Cerebellum (tissue), 4 donors: ENCODE measurements at places on chromosomes 2 and 18.
A peak's percentile ranks its signal among the peaks of the same experiment; 100 is the strongest.

GRCh38 chr2:64837116-64837731, 152.0 kb upstream of the SLC1A4 start:
- no peak for DNase-seq

DNA sequence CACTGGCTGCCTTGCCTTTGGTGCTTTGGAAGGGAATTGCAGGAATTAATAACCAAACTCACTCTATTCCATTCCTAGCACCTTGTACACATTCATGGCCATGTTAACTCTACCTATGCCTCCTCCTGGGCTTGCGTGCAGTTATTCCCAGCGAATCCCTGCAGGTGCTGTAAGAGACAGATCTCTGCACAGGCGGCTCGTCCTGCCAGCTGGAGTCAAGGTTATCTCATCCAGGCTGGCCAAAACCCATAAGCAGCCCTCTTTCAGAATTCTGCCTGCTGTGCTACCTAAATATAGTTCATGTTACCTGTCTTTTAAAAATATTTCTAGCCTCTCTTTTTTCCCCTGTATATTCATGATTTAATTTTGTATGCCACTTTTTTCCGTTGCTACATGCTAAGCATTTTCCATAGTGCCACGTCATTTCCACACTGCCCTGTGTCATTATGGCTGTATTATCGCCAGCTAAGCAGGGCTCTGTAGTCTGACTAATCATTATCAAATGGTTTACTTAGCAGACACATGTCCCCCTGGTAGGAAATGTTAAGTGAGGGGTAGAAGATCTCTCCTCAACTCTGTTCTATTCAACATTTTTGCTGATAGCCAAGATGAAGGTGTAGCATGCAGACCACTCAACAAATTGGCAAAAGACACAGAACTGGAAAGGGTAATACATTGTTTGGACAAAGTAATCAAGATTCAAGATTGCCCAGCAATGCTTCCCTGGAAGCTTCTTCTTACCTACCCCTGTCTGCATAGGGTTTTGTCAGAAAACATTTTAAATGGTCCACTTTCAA, 79.7 kb upstream of the TAF1B start:
- DNase-seq, result peak; percentile 78

DNA sequence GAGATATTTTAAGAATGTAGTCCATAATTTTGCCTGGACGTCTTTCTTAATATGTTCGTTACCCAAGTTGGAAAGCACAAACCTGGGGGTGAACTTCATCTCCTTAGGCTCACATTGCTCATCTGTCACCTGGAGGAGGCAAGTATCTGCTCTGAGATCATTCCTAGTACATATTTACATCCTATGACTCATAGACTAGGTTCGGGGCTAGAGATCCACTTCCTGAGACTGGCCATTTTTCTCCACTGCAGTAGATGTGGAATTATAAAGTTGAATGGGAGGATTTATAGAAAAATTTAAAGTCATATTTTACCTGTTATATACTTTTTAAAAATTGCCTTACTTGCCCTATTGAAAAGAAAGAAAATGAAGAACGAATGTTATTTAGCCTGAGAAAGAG, 77.5 kb upstream of the PROKR1 start:
- DNase-seq, result no peak

GRCh38 chr2:28291811-28292440, 100.7 kb upstream of the FOSL2 start:
- no peak for DNase-seq

DNA sequence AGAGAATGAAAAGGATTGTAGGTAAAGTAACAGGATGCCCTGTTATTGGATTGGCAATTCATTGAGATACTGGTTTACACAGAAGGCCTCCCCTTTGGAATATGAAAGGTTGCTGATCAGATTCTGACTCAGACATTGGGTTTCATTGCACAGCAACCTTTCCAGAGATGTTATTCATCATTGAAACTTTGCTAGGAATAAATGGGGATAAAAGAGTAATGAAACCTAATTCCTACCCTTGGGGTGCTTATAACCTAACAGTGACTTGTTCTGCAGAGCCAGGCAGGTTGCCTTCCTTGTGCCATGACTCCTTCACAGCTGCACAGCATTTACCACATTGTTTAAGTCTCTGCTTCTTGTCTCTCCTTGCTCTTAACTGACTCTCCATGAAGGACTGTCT, 5.0 kb downstream of the NAB1 start:
- no peak for DNase-seq

DNA sequence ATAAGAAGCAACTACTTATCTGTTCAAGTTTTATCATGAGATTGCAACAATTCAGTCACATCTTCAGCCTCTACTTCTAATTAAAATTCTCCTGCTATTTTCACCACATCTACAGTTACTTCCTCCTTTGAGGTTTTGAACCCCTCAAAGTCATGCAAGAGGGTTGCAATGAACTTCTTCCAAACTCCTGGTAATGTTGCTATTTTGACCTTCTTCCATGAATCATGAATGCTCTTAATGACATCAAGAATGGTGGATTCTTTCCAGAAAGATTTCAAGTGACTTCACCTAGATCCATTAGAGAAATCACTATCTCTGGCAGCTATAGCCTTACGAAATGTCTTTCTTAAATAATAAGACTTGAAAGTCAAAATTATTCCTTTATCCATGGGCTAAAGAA, 1052.8 kb upstream of the NRXN1 start:
- no peak for DNase-seq

- DNase-seq, result no peak
Measured at GRCh38 chr2:78077633-78078032, 555.5 kb upstream of the LRRTM4 start.

DNA sequence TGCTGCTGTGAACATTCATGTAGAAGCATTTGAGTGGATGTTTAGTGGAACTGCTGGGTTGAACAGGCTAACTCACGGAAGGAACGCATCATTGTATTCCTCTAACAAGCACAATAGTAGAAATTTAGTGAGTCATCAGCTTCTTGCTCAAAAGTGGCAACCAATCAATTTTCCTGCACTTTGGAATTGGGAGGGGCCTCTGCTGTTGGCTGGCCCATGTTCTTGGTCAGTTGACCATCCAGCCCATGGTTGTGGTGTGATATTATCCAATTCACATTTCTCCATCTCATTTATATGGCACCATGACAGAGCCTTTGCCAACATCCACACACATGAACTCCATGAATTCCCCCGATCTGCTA, 95.0 kb downstream of the TNFRSF11A start:
- no peak for DNase-seq

DNA sequence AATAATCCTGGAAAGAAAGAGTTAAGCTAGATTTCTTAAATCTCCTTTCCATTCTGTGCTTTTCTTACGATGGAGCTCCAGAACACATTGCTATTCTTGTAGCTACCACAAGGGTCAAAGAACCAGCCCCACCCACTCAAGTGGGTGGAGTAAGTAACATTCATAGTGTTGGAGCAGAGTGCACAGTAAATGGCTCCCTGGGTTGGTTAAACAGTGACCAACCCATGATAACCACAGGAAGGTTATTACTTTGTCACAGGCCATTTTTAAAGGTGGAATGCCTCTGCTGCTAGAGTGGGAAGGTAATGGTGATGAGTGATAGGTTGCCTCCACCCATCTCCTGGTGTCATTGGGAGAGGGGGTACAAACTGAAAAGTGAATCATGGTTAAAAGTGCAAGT, 13.9 kb downstream of the ARPC2 start:
- no peak for DNase-seq

DNA sequence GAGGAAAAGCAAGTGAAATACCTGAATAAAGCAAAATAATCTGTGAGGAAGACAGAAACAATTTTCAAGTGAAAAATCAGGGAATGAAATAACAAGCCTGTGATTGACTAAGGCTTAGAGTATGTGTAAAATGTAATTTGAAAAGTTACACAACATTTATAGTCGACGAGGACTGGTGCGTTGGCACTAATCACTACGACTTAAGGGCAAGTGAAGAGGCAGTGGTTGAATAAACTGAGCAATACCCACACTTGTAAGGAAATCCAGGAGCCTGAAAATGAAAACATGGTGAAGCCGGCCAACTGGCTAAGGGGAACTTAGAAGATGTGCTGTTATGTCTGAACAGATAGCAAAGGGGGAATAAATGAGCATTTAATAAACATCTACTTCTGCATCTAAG, 13.4 kb downstream of the DOK1 start:
- DNase-seq, result no peak

DNA sequence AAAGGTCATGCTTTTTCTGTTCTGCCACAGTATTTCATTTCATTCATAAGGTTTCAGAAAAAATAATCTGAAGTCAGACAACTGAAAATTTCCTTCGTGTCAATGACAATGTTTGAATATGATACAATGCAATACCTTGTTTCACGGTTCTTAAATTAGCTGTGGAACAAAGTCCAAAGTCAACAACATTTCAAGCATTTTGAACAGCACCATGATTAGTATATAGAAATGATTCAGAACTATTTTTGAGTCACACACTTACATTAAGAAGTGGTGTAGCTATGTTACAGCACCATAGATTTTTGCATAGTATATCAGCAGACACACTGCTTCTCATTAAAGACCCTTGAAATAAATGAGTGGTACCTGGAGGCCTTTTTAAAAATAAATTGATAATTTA, 178.3 kb upstream of the DSEL start:
- DNase-seq, result no peak

- no peak for DNase-seq
Measured at GRCh38 chr2:46308081-46308480, 10.9 kb downstream of the EPAS1 start.

DNA sequence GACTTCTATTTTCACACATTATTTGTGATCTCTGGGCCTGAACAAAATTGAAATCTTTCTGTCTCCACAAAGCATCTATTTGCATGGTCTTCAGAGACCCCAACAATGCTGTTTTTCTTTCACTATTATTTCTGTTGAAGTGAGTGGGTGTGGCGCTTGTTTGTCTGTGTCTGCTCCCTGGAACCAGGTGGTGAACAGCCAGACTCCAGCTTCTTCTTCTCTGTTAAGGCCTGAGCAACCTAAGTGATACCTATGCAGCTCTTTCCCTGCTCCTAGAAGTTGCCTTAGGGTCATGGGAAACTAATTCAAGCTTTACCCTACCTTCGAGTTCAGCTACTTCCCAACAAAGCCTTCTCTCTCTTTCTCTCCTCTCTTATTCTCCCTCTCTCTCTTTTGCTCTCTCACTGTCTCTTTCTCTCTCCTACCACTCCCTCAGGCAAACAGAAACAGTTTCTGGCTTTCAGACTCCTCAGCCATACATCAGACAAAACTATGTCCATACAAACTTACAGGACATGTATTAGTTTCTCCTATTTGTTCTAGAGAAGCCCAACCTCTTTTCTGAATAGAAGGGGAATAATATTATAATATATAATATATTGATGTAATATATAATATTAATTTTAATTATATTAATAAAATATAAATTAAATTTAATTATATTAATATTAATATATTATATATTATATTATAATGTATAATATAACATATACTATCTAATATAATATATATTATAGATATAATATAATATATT, 552.5 kb downstream of the DSC3 start:
- no peak for DNase-seq

DNA sequence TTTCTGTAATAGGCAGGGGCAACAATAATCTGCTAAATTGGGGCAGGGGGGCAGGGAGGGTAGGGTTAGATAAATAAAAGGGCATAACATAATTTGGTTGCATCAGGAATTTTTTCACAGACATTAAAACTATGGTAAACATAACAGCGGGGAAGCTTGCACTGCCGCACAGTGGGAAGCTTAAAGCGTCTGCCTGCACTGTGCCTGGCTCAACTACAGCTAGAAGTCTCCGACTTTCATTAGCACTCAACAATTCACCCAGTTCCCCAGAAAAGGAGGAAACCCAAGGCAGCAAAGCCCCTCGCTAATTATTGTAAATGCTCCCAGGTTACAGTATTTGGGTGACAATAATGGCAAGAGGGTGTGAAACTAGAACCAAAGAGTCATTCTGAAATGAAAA, 562.9 kb downstream of the ARHGAP15 start:
- no peak for DNase-seq

DNA sequence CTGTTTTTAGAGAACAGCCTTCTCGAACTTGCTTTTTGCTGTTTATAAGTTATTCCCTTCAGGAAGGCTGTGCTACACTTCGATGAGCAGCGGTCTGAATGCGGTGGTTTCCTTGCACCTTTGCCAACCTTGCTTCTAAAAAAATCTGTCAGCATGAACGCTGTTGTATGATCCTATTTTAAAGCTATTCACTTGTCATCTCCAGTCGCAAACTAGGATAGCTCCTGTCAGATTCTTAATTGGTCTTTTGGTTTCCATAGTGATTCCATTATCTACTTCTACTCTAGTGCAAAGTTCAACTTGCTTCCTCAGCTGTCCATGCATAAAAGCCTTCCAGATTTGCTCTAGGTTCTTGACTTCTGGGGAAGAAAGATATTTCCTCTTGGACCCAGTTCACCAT, 76.3 kb upstream of the GALNT3 start:
- peak; percentile 37 for DNase-seq

DNA sequence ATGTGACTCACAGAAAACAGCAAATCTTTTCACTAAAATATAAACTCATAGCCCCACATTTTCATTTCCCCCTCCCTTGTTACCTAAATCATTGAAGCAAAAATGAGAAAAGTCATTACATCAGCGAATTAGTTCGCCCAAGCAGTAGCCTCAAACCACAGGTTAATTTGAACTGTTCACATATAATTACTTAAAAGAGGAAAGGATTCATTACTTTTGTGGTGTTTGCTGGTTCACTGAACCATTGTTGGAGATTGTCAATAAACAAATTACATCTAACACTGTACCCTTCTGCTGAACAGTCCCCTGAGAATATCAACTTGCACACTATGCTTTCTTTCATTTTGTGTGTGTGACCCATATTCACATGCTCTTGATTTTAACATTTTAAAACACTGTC, 238.7 kb downstream of the ERBB4 start:
- DNase-seq, result no peak
